ENCODE measurements at places on chromosomes 16 and 17. TPM values are rescaled to one million over a fixed set of nuclear protein-coding genes. Genes with fewer than 3 reads are reported as not detected.

ABCA3 gene
- total RNA-seq = 26.2 TPM

- DNase-seq = no peak
These were observed 5.3 kb downstream of the DEF8 start for GRCh38 chr16:89953671-89954406.

- DNase-seq = no peak
These were observed 396.6 kb upstream of the DYNLRB2 start for GRCh38 chr16:80144191-80144590.

DNA sequence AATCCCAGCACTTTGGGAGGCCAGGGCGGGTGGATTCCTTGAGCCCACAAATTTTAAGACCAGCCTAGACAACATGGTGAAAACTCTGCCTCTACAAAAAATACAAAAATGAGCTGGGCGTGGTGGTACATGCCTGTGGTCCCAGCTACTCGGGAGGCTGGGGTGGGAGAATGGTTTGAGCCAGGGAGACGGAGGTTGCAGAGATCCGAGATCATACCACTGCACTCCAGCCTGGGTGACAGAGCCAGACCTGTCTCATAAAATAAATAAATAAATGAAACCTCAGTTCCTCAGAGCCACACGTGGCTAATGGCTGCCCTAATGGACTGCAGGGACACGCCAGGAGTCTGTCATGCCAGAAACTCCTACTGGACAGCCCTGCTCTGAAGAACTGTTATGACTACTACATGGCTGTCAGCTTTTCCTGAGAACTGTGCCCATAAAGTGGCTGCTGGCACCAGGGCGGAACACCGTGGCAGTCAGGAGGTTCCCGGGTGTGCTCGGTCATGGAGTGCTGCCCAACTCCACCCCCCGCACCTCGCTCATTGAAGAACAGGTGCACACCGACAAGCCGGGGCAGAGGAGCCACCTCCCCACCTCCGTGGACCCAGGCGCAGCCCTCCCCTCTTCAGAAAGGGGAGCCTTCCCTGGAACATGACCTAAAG lies 4.3 kb downstream of the TMEM11 start:
- DNase-seq = no peak

DNA sequence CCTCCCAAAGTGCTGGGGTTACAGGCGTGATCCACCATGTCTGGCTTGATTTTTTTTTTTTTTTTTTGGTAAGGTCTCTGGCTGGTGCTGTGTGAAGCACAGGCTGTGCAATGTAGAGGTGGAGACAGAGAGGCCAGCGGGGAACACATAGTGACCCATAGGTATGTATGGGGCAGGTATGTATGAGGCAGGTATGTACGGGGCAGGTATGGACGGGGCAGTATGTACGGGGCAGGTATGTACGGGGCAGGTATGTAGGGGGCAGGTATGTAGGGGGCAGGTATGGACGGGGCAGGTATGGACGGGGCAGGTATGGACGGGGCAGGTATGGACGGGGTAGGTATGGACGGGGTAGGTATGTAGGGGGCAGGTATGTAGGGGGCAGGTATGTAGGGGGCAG lies 5.0 kb downstream of the RPL3L start:
- DNase-seq = no peak

- DNase-seq = no peak
These were observed 470 bp upstream of the CDK3 start for GRCh38 chr17:76000016-76000754.

DNA sequence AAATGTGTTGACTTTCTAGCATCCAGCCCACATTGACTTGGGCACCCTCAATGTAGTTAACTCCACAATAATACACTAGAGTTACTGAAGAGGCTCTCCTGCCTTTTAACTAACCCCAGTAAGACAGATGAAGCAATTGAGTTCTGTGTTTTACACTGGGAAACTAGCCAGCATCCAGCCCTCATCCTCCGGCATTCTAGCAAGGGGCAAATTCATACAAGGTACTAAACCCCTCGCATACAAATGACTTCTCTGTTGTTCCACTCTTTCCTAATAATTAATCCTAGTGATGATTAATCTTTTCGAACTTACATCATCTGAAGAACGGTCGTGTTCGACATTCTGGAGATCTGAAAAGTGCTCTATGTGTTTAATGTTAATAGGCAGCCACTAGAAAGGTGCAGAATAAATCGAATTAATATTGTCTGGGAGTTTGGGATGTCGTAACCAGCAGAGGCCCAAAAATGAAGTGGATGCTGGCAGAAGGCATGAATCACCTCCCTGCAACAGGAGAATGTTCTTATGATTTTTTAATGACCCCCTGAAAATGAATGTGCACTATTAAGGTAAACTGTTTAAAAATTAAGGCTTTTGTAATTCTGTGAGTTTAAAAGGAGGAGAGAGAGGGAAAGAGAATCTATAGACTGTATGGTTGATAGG lies 249.4 kb downstream of the SNX29 start:
- no peak for DNase-seq

- no peak for DNase-seq
These were observed 617 bp upstream of the CCR7 start for GRCh38 chr17:40565769-40566409.

DNA sequence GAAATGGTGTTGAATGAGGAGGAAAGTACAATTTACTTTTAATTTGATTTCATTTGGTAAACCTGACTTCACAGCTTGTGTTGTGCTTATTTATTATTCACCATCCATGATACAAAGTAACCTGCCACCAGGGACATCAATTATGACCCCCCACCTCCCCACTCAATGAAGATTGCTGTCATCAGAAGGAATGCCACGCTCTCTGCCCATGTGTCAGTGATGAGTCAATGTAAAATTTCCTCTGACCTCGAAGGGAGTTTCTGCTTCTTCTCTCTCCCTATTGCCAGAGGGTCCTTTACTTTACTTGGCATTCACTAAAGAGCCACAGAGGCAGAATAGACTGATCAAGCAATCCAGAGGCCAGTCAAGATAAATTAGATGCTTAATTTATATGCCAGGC lies 759.7 kb downstream of the CDH11 start:
- no peak for DNase-seq
